NCI-H1048 (cell line): ENCODE measurements at places on chromosomes 6 and 20.

DNA sequence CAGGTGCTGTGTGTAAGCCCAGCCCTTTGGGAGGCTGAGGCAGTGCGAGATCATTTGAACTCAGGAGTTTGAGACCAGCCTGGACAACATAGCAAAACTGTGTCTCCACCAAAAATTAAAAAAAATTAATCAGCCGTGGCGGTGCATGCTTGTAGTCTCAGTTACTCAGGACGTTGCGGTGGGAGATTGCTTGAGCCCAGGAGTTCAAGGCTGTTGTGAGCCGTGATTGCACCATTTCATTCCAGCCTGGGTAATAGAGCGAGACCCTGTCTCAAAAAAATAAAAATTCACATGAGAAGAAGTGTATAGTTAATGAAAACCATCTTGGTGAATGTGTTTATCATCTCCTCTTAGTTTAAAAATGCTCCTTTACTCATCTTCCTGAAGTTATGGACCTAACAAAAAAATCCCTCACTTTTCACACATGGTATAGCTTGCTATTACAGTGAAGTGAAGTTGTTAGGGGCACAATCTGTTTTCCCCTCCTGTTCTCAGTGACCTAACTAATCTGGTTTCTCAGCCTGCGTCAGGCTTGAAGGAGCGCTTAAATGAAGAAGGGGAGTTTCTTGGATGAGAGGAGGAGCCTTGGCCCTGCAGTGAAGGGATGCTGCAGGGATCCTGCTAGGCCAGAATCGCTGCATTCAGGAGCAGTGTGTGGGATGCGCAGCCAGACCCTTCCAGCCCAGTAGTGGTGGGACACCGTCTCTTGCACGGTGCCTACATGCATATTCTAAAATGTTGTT, 45.3 kb downstream of the JARID2 start:
- DNase-seq: no peak

GRCh38 chr6:26295691-26296555, 69.1 kb upstream of the BTN3A2 start:
- no peak for DNase-seq

GRCh38 chr20:12702312-12702711, 306.5 kb upstream of the SPTLC3 start:
- no peak for DNase-seq

- no peak for DNase-seq
Measured at GRCh38 chr20:43825051-43825402, 89.6 kb upstream of the TOX2 start.

DNA sequence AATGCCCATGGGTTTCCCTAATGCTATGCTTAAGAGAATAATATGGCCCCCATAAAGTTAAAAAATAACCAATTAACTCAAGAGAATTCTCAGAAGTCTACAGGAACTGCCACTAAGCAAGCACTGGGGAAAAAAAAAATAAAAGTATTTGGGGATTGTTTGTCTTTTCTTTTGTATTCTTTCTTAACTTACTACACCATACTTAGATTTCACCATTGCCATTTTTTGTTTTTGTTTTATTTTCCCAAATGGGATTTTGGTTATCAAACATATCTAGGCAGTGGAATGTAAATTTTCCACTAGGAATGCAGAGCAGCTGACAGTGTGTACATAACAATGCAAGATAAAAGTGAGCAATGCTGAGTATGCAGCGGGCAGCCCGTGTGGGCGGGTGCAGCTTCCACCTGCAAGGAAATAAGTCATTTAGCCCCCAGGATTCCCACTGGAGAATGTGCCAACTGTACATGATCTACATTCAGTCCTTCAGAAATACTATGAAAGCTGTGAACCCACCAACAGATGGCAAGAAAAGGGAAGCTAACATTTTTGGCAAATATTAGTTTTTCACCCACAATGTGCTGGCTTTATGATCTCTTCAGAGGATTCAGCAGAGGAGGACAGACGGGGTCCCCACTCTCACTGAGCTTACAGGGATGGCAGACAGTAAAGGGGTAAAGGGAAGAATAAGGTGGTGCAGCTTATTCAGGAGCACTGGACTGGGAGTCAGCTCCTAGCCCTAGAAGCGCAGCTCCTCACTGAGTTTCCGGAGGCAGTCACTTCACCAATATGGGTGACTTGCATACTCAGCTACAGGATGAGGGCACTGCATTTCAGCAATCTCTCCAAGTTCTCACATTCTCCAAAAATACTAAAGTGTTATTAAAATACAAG, 44.4 kb downstream of the DCDC2 start:
- DNase-seq: no peak
